GM13976 (cell line): ENCODE measurements at places on chromosomes 12 and 14.

- DNase-seq: no peak
Observed at GRCh38 chr12:19456176-19456575, 16.9 kb downstream of the AEBP2 start.

- DNase-seq: no peak
Observed at GRCh38 chr12:50981319-50982239, 29.2 kb downstream of the HIGD1C start.

GRCh38 chr14:53368066-53368465 lies 214.9 kb upstream of the DDHD1 start:
- no peak for DNase-seq

DNA sequence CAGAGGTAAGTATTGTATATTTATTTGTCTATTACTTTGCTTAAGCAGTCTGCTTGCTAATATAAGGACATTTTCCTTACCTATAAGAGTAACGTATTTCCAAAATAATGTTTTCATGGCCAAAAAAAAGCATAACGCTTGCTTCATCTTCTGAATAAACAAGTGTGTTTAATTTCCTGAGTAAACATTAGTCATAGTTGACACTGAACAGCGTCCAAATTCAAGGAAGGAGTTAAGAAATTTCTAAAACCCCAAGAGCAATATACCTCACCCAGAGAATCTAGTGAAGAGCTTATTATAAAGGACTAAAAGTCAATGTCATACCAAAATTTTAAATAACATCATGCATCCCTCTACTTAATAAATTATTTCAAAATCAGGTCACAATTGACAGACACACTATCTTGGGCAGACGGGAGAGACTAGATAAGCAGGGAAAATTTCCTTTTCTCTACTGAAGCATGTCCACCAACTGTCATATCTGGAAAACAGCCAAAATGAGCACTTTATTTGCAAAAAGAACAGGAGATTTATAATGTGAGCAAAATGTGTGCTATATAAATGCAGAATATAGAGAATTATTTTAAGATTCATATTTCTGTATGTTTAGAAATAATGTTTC lies 25.1 kb downstream of the ANKS1B start:
- DNase-seq: no peak
